ENCODE measurements at places on chromosomes 11 and 22.
A peak's percentile ranks its signal among the peaks of the same experiment; 100 is the strongest.

- no peak for DNase-seq
Measured at GRCh38 chr11:12540075-12540680, 134.0 kb upstream of the TEAD1 start.

DNA sequence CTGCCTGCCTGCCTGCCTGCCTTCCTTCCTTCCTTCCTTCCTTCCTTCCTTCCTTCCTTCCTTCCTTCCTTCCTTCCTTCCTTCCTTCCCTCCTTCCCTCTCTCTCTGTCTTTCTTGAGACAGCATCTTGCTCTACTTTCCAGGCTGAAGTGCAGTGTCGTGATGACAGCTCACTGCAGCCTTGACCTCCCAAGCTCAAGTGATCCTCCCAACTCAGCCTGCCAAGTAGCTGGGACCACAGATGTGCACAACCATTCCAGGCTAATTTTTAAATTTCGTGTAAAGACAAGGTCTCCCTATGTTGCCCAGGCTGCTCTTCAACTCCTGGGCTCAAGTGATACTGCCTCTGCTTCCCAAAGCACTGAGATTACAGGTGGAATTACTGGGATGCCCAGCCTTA is 328.2 kb upstream of the SORL1-AS1 start:
- DNase-seq, result no peak

DNA sequence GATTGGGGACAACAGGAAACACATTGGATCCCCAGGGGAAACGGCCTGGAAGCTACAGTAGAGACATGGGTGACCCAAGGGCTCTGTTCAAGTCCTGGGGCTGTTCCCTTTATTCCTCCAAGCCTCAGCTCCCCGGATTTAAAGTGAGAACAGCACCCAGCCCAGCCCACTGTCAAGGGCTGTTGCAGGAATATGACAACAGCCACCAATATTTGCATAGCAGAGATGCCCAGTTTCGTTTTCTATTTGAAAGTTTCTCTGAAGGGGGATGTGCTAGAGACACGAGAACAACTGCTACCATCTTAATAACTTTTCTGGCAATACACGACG is 81.1 kb upstream of the WNT7B start:
- DNase-seq, result no peak

DNA sequence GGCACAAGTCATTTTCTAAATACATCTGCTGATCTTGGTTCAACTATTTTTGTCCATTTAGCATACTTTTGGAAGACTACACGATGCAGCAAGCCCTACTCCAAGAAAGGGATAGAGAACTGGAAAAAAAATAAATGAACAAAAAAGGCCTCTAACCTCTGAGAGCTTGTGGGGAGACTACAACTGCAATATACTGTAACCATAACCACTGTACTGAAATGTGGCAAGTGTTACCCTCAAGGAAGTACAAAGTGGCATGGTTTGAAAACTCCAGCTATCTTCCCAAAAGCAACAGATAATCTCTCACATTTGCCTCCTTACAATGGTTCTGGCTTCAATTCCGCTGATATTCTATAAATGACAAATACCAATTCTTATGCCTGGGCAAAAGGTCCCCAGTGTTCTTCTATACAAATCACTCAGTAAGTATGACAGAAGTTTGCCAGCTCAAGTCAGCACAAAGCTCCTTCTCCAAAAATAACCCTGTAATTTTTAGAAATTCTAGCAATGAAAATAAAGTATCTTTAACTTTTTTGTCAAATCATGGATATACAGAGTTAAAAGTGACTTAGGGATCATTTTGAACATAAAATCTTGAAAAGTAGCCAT is 22.9 kb downstream of the AMBRA1 start:
- DNase-seq, result no peak

DNA sequence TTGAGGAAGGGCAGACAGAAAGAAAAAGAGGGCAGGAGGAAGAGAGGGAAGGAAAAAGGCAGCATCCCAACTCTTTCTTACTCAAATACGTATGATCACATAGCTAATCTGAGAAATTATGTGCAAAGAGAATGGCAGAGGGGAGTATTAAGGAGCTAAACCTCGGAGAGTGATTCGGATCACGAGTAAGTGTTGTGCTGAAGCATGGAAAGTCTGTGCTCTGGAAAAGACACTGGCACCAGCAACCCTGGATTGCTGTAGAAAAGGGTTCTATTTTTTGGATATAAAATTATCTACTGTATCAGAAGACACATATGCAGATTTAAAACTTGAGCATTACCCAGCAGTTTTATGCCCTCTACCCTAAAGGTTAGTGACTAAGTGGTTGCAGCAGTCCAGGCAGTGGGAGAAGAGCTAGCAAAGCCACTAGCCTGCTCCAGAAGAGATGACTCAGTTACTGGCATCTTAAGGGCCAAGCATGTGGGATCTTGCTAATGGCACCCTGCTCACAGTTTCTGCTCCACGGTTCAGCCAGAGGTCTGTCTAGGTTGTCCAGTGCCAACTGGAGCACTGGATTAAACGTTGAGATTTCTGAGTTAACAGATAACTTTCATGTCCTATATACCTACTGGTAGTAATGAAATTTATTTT is 151.7 kb downstream of the SWAP70 start:
- DNase-seq, result no peak

DNA sequence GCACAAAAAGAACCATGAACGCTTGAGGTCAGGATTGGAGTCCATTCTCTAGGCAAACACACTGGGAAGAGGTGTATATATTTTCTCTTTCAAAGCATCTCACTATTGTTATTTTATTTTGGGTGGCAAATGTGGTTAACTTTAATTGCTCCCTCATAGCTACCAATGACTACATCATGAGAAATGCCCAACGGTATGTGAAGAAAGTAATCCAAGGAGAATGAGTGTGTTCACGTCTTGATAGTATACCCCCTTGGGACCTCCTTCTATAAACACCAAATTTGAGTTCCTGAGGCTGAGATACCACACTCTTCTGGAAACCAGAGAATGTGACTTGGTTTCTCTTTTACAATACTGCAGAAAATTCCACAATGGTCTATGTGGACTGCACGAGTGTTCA is 15.8 kb downstream of the OR8D1 start:
- DNase-seq, result no peak

- no peak for DNase-seq
Measured at GRCh38 chr11:99406345-99406744, 385.6 kb downstream of the CNTN5 start.

GRCh38 chr11:63829823-63830489 is 9.0 kb upstream of the MARK2 start:
- peak; percentile 39 for DNase-seq

Data from nephron progenitor cell (in vitro differentiated cells).